ENCODE measurements at places on chromosomes 3 and 15.
A peak's percentile ranks its signal among the peaks of the same experiment; 100 is the strongest.

DNA sequence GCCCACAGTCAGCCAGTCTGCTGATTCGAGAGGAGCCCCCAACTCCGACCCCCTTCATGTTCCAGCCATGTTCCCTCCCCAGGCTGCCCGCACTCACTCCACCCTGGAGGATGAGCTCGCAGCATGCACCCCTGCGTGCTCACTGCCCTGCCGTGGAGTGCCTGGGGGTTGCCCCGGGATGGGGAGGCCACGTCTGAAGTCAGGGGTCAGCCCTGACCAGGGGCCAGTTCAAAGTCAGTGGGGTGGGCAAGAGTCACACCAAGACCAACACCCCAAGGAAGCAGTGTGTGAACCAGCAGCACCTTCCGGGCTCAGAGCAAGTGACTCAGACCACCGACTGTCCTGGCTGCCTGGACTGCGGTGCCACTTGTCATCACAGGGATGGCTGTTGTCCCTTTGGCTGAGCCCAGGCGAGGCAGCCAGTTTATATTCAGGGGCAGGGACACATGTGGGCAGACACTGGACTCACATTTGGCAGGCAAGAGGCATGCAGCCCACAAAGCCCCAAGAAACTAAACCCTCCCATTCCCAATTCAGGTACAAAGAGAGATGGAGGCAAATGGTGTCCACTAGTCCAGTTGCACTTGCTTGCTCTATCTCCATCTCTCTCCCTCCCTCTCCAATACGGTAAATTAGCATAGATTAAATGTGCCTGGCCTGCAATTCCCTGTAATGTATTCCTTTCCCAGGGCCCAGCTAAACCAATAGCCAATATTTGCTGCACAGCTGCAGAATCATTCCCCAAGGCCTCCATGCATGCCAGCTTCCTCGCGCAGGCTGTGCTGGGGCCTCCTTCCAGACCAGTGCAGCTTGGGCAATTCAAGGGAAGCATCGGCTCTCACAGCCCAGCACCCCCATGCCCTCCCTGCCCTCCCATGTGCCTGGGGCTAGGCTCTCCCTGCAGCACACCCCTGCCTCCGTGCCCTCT, 135.7 kb upstream of the IQSEC1 start:
- DNase-seq = no peak

GRCh38 chr3:197178998-197179397, 119.4 kb downstream of the DLG1 start:
- no peak for DNase-seq

DNA sequence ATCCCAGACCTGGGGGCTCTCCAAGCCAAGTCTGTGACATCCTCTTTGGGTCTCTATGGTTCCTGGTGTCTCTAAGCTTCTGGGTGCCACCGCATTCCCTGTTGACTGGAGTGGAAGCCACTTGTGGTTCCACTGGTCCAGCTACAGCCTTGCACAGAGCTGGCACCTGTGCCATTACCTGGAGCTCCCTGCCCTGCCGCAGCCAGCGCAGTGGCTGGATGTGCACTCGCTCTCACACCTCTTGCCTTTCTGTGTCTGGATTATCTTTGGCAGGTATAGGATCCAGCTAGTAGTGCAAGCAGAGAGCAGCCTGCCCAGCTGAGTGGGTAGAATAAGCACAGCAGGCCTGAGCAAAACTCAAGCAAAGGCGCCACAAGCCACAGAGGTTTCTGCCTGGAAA, 1635.5 kb downstream of the OTOL1 start:
- DNase-seq = no peak

GRCh38 chr3:39013289-39013688, 38.5 kb downstream of the SCN11A start:
- no peak for DNase-seq

DNA sequence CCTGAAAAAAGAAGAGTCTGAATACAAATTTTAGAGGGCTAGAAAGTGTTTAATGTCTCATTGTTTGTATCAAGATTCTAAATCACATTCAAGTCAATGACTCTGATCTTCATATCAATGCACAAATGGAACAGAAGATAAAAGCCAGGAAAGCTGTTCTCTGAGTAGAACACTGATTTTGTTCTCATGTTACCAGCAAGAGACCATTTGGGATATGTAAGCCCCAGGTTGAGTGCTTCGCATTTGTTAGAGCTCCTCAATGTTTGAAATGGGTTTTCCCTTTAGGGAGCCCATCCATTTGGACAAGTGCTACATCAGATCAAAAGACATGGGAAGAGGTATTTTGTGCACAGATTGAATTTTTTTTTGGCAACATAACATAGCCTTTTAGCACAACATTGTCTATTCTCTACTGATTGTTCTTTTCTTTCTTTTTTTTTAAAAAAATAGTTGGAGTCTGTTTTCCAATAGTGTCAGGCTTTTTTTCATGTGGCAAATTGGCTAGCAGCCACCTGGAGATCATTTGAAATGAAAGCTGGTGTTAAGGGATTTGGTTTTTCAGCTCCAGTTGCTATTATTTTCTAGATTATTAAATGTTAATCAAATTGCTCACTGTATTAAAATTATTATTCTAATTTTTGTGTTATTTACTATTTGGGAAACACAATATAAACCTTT, 74.5 kb upstream of the ZPLD1 start:
- DNase-seq = no peak

GRCh38 chr3:191094057-191094845, 104.8 kb upstream of the OSTN start:
- no peak for DNase-seq

GRCh38 chr3:52333869-52334557, 17.9 kb downstream of the DNAH1 start:
- no peak for DNase-seq

- DNase-seq = no peak
Observed at GRCh38 chr3:110318108-110318507, 753.5 kb upstream of the NECTIN3 start.

- no peak for DNase-seq
Observed at GRCh38 chr15:101765772-101766456, 37.4 kb upstream of the OR4F6 start.

DNA sequence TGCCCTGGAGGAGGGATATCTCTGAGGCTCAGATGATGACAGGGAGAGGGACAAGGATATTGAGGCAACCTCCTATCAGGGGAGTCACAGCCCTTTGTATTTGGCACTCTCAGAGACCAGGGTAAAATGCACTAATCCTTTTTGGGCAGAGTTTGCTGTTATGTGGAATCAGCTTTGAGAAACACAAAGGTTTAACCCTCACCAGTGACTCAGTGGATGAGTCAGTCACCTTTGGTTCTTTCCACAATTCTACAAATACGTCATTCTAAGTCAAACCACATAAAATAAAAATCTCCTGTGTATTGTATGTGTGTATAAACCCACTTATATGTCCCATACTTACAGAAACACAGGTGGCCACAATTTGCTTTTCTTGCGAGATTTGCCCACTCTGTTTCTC, 5.1 kb downstream of the LSAMP start:
- DNase-seq = no peak

DNA sequence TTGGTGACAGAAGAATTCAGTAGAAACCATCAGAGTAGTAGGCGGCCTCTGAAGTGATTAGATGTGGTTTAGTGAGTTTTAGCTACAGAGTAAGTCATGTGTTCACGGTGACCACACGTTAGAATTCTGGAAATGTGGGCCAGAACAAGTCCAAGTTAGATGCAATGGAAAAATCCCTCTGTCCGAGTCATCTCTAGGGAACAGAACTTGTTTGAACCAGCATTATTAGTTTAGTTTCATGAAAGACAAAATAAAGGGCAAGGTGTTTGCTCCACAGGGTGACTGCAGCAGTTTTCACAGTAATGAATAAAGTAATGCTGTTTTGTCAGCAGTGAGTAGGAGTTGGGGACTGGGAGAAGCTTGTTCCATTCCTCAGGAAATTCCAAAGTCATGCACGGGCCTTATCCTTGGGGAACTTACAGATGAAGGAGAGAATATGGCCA, 100.2 kb downstream of the CGNL1 start:
- DNase-seq = no peak

GRCh38 chr15:27587810-27588209, 511.3 kb downstream of the OCA2 start:
- no peak for DNase-seq

DNA sequence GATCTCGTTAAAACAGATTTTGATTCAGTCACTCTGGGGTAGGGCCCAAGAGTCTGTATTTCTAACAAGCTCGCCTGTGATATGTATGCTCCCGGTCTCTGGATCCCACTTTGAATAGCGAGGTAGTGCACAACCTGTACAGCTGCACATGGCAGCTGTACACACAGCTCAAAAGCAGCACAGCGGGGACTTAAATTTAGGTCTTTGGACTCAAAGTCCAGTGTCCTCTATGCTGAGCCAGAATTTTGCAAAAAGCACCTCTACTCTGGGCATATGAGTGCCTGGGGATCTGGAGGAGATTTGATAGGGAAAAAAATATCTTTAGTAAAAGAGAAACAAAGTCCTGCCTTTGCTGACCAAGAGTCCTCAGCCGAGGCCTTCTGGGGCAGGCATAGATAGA, 83.1 kb downstream of the HMG20A start:
- no peak for DNase-seq

GRCh38 chr15:64146885-64147681, 4.4 kb upstream of the SNX22 start:
- DNase-seq = no peak

GRCh38 chr3:117246771-117247555, 537.4 kb downstream of the TUSC7 start:
- DNase-seq = no peak

DNA sequence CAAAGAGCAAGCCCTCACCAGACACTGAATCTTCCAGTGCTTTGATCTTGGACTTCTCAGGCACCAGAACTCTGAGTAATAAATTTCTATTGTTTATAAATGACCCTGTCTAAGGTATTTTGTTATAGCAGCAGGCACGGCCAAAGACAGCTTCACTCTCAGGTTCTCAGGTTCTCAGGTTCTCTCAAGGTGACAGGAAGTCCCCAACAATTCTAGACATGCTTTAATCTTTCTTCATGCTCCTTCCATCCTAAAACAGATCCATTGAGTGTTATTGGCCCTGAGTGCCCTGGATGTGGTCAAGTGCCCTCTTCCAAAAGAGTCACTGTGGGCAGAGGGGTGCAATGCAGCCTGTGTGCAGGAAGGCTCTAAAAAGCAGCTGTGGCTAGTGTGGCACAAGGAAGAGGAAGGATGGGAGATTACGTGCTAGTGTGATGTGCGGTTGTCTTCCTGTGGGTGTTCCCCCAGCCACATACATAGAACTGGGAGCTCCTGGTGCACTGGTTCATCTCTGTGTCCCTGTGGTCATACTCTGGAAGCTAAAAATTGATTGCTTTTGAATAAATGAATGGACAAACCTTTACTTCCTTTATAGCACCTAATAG, 11.0 kb upstream of the RAB7A start:
- DNase-seq = peak; percentile 8

DNA sequence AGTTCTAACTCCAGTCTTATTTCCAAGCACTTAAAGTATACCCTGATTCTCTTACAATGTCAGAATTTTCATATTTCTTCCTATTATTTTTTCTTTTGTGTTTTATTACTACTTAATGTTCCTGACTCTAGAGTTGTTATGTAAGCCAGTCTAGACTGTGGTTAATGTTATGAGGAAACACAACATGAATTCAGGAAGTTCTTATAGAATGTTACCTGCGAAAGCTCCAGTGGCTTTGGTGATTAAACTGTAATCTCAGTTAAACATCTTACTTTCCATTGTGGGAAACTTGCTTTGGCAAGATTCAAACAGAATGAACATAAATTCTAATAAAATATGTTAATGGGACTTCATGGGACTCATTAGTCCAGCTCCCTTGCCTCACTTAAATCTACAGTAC, 36.6 kb upstream of the CHL1 start:
- DNase-seq = no peak

DNA sequence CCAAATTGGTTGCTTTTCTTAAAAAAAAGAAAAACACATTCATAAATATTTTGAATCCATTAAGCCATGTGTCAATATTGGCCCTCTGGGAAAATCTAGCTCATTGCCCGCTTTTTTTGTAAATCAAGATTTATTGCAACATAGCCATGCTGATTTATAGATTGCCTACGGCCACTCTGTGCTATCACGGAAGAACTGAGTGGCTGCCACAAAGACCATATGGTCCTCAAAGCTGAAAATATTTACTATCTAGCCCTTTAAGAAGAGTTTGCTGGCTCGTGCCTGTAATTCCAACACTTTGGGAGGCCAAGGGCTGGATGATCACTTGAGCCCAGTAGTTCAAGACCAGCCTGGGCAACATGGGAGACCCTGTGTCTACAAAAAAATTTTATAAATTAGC, 45.9 kb downstream of the IL5RA start:
- DNase-seq = no peak

DNA sequence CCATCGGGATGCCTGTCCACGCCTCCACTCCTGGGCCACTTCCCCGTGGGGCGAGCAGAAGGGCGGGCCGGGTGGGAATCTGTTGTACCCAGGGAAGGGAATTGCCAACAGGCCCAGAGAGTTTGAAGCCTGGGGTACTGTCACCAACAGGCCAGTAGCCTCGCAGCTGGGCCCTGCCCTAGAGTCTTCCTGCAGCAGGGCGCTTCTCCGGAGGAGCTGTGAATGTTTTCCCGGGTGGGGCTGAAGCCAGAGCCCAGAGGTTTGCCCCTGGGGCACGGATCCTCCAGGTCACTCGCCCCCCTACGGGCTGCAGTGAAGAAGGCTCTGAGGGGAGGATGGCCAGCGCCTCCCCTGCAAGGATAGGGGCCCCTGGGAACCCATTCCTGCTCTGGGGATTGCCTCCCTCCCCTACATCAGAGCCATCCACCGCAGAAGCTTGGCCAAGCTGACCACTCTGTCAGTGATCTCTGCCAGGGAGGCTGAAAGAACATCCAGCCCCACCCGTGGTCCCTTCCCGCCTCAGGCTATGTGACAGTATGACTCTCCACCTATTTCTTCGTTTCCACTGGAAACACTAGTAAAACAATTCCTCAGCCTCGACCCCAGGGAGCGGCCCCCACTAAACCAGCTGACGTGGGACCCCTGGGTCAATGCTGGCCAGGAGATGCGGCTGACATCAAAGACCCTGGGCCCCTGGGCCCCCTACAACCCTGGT, 16.8 kb downstream of the CIDEC start:
- DNase-seq = no peak

DNA sequence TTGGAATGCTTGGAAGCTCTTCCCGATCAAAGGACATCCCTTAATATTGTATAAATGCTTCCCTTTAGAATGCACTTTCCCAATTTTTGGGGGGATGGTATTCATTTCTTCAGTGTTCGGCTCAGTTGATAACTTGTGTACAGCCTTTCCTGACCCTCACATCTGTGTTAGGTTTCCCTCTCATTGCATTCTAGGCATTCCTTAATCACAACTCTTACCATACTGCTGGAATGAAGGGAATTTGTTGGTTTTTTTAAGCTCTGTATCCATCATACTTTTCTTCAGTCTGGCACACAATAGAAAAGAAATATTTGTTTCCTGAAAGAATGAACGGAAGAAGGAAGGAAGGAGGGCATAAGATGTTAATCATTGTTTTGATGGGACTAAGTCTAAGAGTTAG, 119.5 kb downstream of the CHST2 start:
- DNase-seq = no peak

DNA sequence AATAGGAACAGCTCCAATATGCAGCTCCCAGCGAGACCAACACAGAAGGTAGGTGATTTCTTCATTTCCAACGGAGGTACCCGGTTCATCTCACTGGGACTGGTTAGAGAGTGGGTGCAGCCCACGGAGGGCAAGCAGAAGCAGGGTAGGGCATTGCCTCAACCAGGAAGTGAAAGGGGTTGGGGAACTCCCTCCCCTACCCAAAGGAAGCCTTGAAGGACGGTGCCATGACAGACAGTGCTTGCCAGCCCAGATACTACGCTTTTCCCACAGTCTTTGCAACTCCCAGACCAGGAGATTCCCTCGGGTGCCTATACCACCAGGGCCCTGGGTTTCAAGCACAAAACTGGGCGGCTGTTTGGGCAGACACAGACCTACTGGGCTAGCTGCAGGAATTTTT, 576.9 kb upstream of the NECTIN3 start:
- DNase-seq = no peak
